ENCODE measurements at places on chromosomes 1 and 21.

DNA sequence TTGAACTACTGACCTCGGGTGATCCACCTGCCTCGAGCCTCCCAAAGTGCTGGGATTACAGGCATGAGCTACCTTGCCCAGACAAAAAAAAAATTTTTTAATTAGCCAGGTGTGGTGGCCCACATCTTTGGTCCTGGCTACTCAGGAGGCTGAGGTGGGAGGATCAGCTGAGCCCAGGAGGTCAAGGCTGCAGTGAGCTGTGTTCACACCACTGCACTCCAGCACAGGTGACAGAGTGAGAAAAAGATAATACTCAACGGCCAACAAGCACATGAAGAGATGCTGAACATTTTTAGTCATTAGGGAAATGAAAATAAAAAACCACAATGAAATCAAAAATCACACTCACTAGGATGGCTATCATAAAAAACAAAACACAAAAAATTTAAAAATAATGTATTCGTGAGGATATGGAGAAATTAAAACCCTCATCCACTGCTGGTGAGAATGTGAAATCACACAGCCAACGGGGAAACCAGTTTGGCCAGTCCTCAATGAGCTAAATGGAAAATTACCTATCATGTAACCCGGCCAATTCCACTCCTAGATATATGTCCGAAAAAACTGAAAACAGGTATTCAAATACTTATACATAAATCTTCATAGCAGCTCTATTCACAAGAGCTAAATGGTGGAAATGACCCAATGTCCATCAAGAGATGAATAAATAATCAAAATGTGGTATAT, 41.2 kb downstream of the ENAH start:
- DNase-seq: no peak

GRCh38 chr1:236021424-236022135, 43.3 kb downstream of the NID1 start:
- DNase-seq: no peak

- DNase-seq: no peak
Observed at GRCh38 chr1:229474509-229474908, 33.6 kb downstream of the NUP133 start.

DNA sequence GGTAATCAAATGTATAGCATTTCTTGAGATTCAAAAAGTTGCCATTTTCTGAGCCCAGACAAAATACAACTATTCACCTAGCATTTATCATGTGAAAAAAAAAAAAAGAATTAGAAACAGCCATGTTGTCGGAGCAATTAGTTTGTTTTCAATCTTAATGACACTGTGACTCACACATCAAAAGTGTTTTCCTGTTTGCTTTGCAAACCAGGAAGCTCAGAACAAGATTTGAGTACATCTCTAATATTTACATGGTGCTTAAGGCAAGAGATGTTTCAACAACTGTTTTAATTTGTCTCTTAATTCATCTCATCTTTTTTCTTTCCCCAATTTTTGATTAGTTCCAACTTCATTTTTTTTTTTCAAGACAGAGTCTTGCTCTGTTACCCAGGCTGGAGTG, 62.5 kb upstream of the CAPZB start:
- no peak for DNase-seq

DNA sequence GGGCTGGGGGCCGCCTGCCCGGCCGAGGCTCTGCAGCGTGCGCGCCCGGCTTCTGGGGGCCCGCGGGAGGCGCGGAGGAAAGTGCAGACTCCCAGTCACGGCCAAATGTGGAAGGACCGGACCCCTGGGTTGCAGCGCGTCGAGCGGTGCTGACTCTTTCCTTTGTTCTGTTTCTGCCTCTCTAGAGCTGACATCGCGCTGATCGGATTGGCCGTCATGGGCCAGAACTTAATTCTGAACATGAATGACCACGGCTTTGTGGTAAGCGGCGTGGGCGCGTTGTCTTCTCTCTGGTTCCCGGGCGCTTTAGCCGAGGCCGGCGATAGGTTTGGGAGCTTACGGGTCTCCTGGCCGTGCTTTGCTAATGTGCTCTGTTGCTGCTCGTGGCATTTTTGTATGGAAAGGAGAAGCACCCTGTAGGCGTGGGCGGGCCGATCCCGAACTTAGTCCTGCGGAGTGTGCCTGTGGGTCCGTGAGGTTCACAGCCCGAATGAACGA, 629 bp downstream of the PGD start:
- DNase-seq: peak; percentile 43
